D341Med (cell line): ENCODE measurements at places on chromosomes 1 and 21.

- no peak for DNase-seq
Observed at GRCh38 chr1:243663651-243664050, 186.4 kb downstream of the AKT3 start.

DNA sequence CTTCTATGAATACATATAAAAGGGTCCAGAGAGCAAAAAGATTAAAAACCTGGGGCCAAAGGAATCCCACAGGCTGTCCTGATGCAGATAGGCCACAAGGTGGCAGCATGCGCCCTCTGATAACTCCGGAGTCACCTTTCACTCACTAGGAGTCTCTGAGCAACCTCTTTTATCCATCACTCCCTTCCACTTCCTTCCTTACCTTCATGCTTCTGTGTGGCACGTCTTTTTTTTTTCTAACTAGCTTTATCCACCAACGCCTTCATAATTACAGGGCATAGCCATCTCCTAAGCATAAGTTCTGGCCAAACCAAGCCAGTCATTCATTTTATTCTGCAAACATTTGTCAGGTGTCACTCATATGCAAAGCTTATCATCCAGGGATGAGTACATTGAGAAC, 3.9 kb upstream of the PGLYRP4 start:
- DNase-seq = peak; percentile 83

DNA sequence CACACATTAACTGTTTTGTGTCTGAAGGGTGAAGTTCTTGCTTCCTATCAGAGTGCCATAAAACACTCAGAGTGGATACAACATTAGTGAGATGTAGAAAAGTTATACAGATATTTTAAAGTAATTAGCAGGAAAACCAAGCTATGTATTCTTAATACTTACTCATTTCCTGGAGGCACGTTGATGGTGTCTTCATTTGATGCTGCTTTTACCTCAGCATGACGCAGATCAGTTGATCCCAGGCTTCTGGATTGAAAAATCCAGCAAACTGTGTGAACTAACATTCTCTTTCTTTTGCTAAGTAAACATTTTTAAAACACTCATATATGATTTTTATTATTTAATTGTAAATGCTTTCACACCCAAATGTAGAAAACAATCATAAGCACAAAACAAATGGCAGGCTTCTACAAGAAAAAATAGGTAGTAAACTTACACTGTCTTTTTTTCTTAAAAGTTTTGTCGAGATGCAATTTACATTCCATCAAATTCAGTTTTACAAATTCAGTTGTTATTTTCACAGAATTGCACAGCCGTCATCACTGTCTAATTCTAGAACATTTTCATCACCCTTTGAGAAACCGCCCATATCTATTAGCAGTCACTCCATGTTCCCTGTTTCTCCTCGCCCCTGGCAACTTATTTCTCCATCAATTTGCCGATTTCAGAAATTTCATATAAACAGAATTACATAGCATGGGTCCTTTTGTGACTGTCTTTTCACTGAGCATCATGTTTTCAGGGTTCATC, 198.9 kb downstream of the LRRC7 start:
- no peak for DNase-seq

DNA sequence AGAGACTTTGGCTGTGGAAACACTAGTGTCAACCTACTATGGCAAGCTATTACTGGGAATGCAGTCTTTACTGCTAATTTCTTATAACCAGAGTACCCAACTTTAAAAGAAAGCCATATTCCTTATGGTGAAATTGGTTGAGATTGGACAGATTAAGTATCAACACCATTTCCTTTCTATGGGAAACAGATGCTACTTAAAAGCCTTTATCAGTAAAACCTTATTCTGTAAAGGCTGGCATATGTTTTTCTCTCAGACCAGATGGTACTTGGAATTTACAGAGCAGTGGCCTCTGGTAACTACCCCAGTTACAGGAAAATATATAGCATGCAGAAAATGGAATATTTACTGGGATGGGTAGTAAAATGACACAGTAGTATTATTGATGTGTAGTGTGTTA, 18.8 kb downstream of the IFI44 start:
- no peak for DNase-seq

- no peak for DNase-seq
Observed at GRCh38 chr1:94026619-94027380, 94.1 kb downstream of the ABCA4 start.

DNA sequence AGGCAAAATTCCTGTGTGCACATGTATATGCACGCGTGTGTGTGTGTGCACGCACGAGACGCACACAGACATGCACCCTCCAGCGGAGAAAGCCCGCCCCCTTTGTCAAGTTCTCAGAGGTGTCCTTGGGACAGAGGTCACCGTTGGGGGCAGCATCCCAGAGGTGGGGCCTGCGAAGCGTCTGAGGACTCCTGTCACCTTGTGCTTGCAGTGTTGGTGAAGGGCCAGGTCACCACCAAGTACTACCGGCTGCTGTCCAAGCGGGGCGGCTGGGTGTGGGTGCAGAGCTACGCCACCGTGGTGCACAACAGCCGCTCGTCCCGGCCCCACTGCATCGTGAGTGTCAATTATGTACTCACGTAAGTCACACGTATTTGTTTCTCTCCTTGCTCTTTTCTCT, 42.6 kb downstream of the SIM2 start:
- DNase-seq = no peak

DNA sequence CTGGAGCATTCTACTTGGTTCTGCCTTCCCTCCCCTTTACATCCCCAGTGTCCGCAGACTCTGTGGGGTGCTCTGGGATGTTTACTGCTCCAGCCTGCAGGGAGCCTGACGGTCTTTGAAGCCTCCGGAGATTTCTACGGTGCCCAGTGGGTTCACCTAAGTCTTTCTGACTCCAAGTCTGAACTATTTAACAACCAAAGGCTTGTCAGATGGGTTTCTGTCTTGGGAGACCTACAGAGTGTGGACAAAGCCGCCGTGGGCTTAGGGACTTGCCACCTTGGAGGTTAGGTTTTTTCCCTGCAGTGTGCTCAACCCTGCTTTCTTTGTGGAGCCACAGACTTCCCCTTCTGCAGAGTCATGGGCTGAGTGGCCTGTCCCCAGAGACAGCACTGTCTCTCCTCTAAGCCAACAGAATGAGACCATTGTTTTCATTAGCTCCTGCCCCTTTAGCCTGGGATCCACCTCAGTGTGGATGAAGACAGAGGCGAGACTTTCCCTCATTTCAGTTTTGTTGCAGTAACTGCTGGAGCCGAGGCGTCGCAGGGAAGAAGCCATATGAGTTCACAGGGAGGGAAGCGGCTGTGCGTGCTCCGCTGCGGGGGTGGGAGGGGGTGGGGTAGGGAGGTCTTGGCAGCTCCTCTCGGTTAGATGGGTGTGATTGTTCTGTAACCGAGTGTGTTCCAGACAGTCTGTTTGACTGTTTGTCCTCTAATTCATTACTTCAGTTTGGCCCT, 120.7 kb downstream of the CNIH3 start:
- no peak for DNase-seq
